ENCODE measurements at places on chromosomes 13 and 19.

DNA sequence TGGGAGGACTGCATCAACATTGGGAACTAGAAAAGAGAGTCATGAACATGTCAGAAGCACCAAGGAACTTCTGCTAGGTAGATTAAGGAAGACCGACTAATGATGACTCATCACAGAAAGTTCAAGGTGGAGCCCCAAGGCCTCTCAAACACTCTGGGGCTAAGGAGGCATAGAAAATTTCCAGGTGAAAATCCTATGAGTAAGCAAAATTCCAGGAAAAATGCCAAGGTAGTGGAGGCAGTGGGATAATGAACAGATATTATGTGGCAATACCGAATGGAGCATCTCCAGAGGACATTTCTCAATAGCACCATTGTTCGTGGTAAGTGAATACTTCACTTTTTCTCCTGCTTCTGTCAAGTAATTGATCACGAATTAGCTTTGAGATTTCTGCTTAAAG lies 336.5 kb downstream of the MZT1 start:
- DNase-seq, result peak; percentile 50

DNA sequence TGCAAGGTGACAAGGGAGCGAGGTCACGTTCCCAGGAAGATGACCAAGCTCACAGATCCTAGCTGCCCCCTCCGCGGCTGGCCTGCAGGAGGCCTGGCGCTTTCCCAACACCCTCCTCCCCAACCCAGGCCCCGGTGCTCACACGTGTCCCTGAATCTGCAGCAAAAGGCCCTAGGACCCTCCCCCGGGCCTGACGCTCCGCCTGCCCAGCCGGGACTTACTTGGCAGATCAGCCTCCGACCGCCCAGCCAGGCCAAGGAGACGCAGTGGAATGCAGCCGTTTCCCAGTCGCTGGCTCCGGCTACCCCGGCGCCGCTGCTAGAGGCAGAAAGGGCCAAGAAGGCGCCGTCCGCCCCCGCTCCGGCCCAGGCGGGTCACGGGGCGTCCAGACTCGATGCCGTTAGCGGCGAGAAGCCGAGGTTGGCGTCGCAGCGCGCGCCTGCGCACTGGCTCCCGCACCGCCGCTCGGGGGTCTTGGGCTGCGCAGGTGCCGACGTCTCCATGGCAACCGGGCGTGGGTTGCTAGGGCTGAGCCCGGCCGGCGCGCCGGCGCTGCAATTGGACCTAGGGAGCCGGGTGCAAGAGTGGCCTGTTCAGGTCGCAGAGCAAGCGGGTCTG lies at the start of gene PNMA8A:
Gene PNMA8A, minus strand, starts transcription at position 448 of the 618 bp plus-strand sequence. CDS start 528 bp downstream, outside the sequence.
- peak; percentile 23 for DNase-seq

- no peak for DNase-seq
Measured at GRCh38 chr19:17529239-17530158, 18.1 kb downstream of the PGLS start.

DNA sequence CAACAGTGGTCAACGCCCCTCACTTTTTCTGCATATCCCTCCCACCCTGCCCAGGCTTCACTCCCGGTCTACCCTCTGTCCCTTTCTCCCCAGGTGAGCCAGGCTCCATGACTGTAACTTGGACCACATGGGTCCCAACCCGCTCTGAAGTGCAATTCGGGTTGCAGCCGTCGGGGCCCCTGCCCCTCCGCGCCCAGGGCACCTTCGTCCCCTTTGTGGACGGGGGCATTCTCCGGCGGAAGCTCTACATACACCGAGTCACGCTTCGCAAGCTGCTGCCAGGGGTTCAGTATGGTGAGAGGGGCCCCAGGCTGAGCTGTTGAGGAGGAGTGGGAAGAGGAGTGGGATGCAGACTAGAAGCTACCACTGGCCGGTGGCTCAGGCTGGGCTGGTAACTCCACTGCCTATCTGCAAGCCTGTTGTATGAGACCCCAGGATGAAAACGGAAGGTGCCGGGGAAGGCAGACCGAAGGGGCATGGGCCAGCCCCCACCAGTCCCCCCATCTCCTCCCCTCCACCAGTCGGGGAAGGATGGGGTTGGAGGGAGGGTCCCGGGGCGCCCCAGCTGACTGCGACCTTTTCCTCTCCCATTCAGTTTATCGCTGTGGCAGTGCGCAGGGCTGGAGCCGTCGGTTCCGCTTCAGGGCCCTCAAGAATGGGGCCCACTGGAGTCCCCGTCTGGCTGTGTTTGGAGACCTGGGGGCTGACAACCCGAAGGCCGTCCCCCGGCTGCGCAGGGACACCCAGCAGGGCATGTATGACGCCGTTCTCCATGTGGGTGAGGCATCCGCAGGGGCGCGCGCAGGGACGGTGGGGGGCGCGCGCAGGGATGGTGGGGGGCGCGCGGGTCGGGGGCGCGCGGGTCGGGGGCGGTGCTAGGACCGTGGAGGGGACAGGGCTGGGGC lies 14.4 kb downstream of the ACP7 start:
- DNase-seq, result no peak

GRCh38 chr19:11405846-11406643 lies 13.1 kb downstream of the RGL3 start:
- DNase-seq, result no peak

DNA sequence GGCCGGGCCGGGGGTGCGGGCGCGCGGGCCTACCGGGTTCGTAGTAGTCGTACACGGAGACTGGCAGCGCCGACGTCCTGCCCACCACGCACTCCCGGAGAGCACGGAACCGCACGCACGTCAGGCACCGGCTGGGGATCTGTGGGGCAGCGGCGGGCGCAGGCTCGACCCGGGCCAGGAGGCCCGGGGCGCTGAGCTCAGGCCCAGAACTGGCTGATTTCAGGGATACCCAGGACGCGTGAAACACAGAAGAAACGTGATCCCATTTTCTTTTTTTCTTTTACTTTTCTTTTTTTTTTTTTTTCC lies 9.0 kb downstream of the F2RL3 start:
- DNase-seq, result peak; percentile 15

DNA sequence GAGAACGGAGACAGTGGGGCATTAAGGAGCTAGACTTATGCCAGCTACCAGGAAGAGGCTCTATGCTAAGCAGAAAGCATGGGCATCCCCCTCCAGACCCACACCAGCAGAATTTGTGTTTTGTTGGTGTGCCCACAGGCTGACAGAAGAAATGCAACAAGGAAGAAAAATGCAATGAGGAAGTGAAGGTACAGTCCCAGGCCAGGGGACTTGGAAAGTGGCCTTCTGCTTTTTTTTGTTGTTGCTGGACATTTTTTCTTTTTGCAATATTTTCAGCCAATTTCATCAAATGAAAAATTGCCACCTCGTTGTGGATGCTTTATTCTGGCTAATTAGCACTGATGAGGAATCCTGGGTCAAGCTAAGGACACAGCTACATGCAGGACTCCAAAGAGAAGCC lies 167.7 kb downstream of the TSHZ3 start:
- DNase-seq, result no peak

DNA sequence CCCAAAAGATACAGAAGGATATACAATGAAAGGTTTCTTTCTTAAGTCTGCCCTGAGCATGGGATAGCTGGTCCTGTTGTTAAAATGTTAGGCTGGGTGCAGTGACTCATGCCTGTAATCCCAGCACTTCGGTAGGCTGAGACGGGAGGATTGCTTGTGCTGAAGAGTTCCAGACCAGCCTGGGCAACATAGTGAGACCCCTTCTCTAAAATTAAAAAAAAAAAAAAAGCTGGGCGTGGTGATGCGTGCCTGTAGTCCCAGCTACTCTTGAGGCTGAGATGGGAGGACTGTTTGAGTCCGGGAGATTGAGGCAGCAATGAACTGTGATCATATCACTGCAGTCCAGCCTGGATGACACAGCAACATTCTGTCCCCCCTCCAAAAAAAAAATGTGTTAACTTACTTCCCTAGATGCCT lies 52.5 kb upstream of the SHKBP1 start:
- DNase-seq, result no peak

GRCh38 chr13:48570216-48570828 lies 37.4 kb upstream of the RCBTB2 start:
- DNase-seq, result no peak

DNA sequence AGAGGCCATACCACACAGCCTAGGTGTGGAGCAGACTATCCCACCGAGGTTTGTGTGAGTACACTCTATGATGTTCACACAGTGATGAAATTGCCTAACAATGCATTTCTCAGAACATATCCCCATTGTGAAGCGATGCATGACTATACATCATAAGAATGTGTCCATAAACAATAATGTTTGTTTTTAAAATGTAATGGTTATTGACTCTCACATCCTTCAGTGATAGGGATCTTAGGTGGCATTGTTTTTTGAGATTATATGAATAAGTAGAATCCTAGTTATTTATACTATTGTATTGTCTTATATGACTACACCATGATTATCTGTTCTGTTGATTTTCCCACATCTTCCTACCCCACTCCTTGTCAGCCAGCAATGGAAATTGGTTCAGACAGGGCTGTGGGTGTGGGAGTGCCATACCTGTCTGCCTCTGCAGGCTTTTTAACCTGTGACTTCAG lies 13.6 kb downstream of the CCNA1 start:
- peak; percentile 19 for DNase-seq

GRCh38 chr19:4988770-4989251 lies 19.9 kb downstream of the KDM4B start:
- peak; percentile 92 for DNase-seq

DNA sequence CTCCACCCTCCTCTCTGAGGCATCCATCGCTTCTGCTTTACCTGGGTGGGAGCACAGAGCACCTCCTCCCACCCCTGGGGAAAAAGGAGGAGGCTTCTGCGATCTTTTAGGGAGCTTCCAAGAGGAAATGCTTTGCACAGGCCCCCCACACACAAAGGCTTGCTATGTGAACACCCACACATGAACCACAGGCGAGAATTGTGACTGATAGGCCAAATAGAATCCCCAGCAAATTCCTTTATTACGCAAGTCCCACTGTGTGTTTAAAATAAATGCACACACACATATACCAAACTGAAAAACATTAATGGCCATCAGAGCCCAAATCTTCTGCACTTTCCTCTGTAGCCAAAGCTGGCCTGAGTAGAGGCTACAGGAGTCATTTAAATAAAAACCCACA lies 50.6 kb downstream of the HSPH1 start:
- DNase-seq, result no peak

GRCh38 chr13:109666656-109667055 lies 119.7 kb downstream of the IRS2 start:
- no peak for DNase-seq

DNA sequence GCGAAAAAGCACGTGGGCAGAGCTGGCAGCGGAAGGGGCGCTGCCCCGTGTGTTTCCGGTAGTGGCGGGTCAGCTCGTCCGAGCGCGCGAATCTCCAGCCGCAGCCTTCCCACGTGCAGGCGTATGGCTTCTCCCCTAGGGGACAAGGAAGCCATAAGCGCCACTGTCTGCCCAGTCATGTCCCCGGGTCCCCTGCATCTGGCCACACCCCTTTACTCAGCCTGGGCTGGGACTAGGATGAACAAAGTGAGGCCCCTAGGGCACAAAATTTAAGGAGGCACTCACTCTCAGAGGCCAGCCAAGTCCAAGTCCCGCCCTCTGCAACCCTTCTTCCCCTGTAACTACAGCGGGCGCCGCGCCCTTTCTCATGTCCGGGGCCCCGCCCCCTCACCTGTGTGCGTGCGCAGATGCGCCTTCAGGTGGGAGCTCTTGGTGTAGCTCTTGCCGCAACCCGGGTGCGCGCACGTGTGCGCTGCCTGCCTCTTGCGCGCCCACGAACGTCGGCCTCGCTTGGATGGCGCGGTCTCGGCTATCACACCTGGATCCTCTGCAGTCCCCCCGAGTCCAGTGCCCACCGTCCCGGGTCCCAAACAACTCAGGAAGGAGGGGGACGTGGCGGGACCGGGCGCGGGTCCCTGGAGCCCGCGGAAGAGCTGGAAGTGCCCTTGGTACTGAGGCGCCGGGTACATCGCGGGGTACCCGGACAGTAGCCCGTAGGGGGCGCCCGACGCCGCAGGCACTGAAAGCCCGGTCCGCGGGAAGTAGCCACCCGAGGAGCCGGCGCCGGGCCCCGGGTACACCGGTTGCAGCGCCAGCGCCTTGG lies 1.9 kb downstream of the KLF1 start:
- peak; percentile 47 for DNase-seq

- DNase-seq, result no peak
Measured at GRCh38 chr19:33410915-33411401, 37.4 kb downstream of the CEBPG start.

GRCh38 chr13:52712385-52712784 lies 27.2 kb downstream of the CNMD start:
- DNase-seq, result no peak

DNA sequence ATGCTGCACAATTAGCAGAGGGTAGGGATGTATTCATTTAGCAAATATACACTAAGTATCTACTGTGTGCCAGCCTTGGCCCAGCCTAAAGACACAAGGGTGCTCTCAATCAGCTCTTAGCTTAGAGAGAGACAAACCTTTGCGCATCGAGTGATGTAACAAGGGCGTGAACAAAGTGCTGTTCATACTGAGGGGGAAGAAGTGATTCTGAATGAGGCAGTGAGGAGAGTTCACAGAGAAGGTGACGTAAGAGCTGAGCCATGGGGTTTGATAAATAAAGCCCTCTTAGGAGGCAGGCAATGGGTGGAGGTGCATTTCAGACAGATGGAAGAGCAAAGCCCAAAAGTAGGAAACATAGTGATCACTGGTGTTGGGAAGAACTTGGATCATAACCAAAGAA lies 68.5 kb downstream of the FLT1 start:
- no peak for DNase-seq

DNA sequence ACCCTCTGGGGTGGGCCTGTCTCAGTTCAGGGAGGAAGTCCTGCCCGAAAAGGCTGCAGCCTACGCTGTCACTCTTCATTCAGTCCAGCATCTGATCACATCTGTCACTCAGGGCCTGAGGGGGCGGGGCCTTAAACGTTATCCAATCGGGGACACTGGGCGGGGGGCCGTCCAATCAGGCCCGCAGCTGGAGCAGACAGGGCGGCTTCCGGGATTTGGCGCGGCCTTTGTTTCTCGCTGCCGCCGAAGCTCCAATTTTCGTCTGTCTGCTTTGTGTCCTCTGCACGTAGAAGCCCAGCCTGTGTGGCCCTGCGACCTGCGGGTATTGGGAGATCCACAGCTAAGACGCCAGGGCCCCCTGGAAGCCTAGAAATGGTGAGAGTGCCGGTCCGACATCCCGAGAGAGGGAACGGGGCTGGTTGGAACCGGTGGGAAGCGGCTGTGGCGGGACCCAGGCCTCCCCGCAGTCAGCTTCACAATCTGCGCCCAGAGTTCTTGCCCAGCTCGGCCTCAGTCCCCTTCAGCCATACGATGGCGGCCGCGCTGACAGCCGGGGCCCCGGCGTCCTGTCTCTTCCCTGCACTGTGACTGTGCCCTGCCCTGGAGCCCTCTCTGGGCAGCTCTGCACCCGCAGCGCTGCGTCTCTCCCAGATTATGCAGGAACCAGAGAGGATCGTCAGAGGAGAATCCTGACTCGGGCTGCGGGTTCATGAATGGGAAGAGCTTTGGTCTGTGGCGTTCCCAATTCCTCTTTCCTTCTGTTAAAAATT lies at the start of gene ZNF730:
Gene ZNF730, plus strand, starts transcription at position 224 of the 770 bp plus-strand sequence. Its CDS starts 149 bp downstream, at position 373.
- peak; percentile 73 for DNase-seq
